ENCODE measurements at places on chromosomes 3 and 15. TPM values are rescaled to one million over a fixed set of nuclear protein-coding genes. Genes with fewer than 3 reads are reported as not detected.
A peak's percentile ranks its signal among the peaks of the same experiment; 100 is the strongest.

The PCSK6 gene
- total RNA-seq, result 0.95 TPM

GRCh38 chr15:35321926-35322325 lies 224.0 kb downstream of the DPH6 start:
- H3K27ac ChIP-seq, result no peak overlapping the region
- H3K4me3 ChIP-seq, result no peak overlapping the region
- H3K4me1 ChIP-seq, result no peaks in the 10 kb centered on the region
- H3K36me3 ChIP-seq, result no peaks in the 10 kb centered on the region
- no peak for DNase-seq
- no peaks in the 10 kb centered on the region for H3K27me3 ChIP-seq

The EPHB3 gene
- not detected for total RNA-seq

DNA sequence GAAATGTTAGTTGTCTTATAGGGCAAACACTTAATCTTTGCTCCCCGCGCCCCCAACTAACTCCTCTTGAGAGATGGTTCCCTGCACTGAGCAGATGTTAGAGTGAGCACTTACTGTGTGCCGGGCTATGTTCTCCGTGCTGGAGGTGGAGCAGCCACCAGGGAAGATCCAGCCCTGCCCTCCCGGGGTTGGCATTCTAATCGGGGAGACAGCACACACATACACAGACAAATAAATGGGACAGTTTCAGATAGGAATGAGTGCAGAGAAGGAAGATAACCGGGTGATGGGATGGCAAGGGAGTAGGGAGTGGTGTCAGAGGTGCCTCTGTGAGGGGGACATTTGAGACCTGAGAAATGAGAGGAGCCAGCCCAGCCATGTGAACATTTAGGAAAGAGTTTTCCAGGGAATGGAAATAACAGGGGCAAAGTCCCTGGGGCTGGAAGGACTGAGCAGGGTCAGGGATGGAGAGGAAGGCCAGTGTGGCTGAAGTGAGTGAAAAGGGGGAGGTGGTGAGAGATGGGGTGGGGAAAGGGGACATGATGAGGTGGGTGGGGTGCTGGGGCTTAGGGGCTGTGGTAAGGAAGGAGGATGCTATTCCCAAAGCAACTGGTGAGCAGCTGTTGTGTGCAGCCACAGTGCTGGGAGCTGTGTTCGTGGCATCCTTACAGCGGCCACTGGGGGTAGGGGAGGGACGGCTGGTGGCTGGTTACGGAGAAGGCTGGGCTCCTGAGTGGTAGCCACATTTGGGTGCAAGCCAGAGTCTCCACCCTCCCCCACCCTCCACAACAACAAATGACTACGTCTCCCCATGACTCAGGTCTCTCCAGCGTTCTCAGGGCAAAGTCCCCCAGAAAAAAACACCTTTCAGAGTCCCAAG lies 15.4 kb upstream of the FGD5 start:
- peaks cover 3% of the 10 kb centered on the region for H3K27me3 ChIP-seq
- H3K36me3 ChIP-seq, result no peaks in the 10 kb centered on the region

DNA sequence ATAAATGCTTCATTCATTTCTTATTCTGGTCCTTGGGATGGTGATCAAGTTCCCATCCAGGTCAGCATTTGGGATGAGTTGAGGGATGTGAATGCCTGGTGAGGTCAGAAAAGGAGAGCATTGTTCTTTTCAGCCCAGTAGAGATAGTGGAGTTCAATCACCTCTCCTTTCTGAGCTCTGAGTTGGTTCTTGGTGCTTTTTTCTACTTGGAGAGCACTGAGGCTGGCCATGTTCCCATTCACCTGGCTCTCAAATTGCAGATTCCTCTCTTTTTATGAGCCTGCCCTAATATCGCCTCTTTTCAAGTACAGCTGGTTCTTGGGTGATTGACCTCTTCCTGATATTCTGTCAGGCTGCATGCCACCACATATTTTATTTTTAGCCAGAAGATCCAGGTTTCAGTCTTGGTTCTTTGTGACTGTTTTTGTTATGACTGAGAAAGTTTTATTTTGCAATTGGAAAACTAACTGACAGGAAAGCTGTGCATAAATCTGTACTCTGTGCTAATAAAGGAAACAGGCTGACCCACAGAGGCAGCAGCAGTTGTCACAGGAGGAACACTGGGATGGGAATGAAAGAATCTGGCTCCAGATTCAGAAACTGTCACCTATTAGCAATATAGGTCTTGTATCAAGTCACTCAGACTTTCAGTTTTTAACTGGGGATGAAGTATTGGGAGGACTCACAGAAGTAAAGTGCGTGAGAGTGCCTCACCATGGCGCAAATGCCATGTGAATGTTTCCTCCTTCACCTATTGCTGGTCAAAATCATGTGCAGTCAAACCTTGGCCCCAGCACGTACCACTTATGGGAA lies 10.7 kb downstream of the AQP9 start:
- H3K36me3 ChIP-seq, result no peaks in the 10 kb centered on the region
- DNase-seq, result no peak
- H3K4me3 ChIP-seq, result no peak overlapping the region
- no peaks in the 10 kb centered on the region for H3K4me1 ChIP-seq

- H3K27ac ChIP-seq, result peak overlapping the region; percentile 60
- peaks cover 19% of the 10 kb centered on the region for H3K36me3 ChIP-seq
- peak overlapping the region; percentile 61 for H3K4me3 ChIP-seq
- no peaks in the 10 kb centered on the region for H3K27me3 ChIP-seq
Measured at GRCh38 chr3:39148435-39149058, 4.8 kb downstream of the CSRNP1 start.

GRCh38 chr15:77417602-77418001 lies 2.3 kb downstream of the PEAK1 start:
- no peak overlapping the region for H3K4me3 ChIP-seq
- DNase-seq, result no peak
- H3K27ac ChIP-seq, result no peak overlapping the region
- peaks cover 10% of the 10 kb centered on the region for H3K4me1 ChIP-seq
- no peaks in the 10 kb centered on the region for H3K36me3 ChIP-seq
- H3K27me3 ChIP-seq, result no peaks in the 10 kb centered on the region

The SPTBN5 gene
- 0.31 TPM for total RNA-seq

DNA sequence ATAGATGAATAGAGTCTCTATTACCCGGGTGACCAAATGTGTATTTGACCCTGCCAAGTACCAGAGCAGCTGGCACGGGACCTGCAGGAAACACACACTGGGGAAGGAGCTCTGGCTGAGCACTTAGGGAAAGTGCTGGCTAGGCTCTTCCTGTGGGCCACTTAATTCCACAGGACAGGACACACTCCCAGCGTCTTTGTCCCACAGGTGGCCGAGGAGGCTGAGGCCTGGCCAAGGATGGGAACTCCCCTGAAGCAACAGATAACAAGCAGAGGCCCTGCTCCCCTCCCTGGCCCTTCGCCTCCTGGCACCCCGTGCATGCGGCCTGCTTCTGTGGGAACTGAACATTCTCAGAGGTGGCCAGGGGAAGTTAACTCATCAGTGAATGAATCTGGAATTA lies 180.8 kb downstream of the ATP10A start:
- no peak overlapping the region for H3K27ac ChIP-seq
- no peak for DNase-seq
- H3K4me3 ChIP-seq, result no peak overlapping the region
- H3K4me1 ChIP-seq, result no peaks in the 10 kb centered on the region
- H3K36me3 ChIP-seq, result peaks cover 4% of the 10 kb centered on the region
- H3K27me3 ChIP-seq, result no peaks in the 10 kb centered on the region

- DNase-seq, result peak; percentile 88
- peak overlapping the region; percentile 76 for H3K27ac ChIP-seq
- H3K4me1 ChIP-seq, result peaks cover 38% of the 10 kb centered on the region
- no peaks in the 10 kb centered on the region for H3K36me3 ChIP-seq
Measured at GRCh38 chr15:41894791-41895463, 1.1 kb upstream of the SPTBN5 start.

- H3K27me3 ChIP-seq, result peaks cover 9% of the 10 kb centered on the region
- H3K36me3 ChIP-seq, result no peaks in the 10 kb centered on the region
- H3K4me1 ChIP-seq, result no peaks in the 10 kb centered on the region
- DNase-seq, result no peak
- H3K27ac ChIP-seq, result no peak overlapping the region
Measured at GRCh38 chr15:62931650-62932049, 110.9 kb upstream of the TPM1 start.

- no peaks in the 10 kb centered on the region for H3K27me3 ChIP-seq
- no peaks in the 10 kb centered on the region for H3K4me1 ChIP-seq
- no peak for DNase-seq
- no peak overlapping the region for H3K4me3 ChIP-seq
Measured at GRCh38 chr3:197465996-197466549, 89.7 kb downstream of the BDH1 start.

The GOLGA8N gene
- total RNA-seq, result 0.82 TPM

The DMXL2 gene
- 7.0 TPM for total RNA-seq

The ARL6IP5 gene
- 121 TPM for total RNA-seq

DNA sequence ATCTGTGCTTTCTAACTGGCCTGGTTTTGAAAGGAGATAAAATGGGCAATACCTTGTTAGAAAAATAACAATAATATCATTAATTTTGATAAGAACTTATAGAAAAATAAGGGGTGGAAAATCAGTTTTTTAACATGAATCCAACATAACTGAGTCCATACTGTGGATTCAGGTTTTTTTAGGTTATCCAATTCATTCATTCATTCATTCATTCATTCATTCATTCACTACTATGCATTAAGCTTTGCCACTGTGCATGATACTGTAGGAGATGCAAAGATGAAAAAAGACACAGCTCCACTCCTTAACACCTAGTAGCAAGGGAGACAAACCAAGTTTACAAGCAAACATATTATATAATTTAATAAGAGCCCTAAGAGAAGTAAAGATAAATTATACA lies 97.0 kb upstream of the TNIK start:
- no peak overlapping the region for H3K27ac ChIP-seq
- no peak for DNase-seq
- H3K36me3 ChIP-seq, result no peaks in the 10 kb centered on the region
- H3K27me3 ChIP-seq, result no peaks in the 10 kb centered on the region
- no peak overlapping the region for H3K4me3 ChIP-seq

DNA sequence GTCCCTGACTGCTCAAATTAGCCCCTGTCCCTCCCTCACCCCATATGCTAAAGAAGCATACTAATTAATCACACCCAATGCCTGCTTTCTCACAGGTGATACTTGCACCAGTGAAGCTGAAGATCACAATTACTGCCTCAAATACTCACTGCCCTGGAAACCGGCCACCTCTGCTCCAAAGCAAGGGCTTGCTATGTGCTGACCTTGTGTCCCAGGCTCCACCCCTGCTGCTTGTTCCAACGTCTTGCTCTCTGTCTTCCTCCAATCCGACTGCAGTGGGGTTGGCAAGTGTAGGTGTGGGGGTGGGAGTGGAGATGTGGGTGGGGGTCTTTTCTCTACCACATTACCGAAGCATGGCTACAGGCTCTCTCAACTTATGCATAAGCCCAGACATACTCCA lies 55.7 kb upstream of the PSMD6 start:
- no peak overlapping the region for H3K27ac ChIP-seq
- no peak for DNase-seq
- H3K36me3 ChIP-seq, result no peaks in the 10 kb centered on the region
- no peaks in the 10 kb centered on the region for H3K27me3 ChIP-seq

- no peak overlapping the region for H3K4me3 ChIP-seq
- no peaks in the 10 kb centered on the region for H3K36me3 ChIP-seq
- H3K27ac ChIP-seq, result no peak overlapping the region
- H3K4me1 ChIP-seq, result no peaks in the 10 kb centered on the region
Measured at GRCh38 chr15:90760661-90761232, 43.6 kb downstream of the BLM start.

The PSTPIP1 gene
- total RNA-seq, result 123 TPM

DNA sequence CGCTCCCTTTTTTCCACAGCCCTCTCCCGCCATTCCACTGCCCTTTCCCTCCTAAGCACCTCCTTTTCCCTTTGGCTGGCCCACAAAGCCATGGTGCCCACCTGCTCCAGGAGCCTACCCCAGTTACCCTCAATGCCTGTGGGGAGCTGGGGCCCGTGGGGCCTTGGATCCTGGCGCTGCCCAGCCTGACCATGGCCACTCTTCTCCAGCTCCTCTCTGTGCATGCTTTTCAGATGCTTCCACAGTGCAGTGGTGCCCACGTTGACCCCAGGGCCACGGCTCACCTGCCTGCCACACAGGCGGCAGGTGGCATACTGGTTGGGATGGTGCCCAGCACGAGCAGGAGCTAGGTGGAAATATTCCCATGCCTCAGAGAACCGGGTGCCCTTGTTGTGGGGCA lies 1.5 kb downstream of the ZBED2 start:
- no peak overlapping the region for H3K4me3 ChIP-seq
- peaks cover 16% of the 10 kb centered on the region for H3K4me1 ChIP-seq
- no peak overlapping the region for H3K27ac ChIP-seq
- peaks cover 22% of the 10 kb centered on the region for H3K36me3 ChIP-seq

DNA sequence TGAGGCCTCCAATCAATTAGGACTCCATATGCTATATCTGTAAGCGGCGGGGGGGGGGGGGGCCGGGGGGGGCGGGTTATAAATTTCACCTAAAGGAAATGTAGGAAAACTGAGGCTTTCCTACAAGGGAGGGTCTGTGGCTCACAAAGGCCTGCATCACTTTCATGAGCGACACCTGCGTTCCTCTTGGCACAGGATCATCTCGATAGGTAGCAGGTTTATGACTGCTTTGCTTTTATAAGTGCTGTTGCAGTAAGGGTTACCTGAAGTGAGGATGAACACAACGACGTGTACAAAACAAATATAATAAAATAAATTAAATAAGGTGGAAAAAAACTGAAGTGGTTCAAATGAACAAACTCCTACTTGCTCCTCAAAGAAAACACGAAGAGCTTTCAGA lies 194.3 kb downstream of the FOXP1 start:
- H3K36me3 ChIP-seq, result no peaks in the 10 kb centered on the region
- no peak overlapping the region for H3K4me3 ChIP-seq
- no peak for DNase-seq
- H3K4me1 ChIP-seq, result peaks cover 83% of the 10 kb centered on the region
